Hippocampal formation (tissue), 2 donors: ENCODE measurements at places on chromosomes 5 and 9.

- DNase-seq = no peak
Measured at GRCh38 chr5:80781356-80781755, 126.6 kb upstream of the DHFR start.

DNA sequence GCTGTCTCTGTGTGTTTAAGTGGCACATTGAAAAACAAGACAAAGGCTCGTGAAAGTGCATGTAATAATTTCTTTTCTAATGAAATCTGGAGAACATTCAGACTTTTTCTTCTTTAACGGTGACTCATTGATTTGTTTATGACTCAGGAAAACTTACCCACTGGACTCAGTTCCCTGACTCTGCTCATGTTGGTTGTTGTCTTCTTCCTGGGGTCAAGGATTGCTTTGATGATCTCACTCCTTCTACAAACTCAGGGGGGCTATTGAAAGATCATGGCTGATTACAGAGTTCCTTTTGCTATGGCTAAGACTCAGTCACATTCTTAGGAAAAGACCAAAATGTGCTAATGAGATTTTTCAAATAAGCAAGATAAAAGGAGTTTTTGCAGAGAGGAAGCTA, 141.1 kb upstream of the DAP start:
- DNase-seq = no peak

DNA sequence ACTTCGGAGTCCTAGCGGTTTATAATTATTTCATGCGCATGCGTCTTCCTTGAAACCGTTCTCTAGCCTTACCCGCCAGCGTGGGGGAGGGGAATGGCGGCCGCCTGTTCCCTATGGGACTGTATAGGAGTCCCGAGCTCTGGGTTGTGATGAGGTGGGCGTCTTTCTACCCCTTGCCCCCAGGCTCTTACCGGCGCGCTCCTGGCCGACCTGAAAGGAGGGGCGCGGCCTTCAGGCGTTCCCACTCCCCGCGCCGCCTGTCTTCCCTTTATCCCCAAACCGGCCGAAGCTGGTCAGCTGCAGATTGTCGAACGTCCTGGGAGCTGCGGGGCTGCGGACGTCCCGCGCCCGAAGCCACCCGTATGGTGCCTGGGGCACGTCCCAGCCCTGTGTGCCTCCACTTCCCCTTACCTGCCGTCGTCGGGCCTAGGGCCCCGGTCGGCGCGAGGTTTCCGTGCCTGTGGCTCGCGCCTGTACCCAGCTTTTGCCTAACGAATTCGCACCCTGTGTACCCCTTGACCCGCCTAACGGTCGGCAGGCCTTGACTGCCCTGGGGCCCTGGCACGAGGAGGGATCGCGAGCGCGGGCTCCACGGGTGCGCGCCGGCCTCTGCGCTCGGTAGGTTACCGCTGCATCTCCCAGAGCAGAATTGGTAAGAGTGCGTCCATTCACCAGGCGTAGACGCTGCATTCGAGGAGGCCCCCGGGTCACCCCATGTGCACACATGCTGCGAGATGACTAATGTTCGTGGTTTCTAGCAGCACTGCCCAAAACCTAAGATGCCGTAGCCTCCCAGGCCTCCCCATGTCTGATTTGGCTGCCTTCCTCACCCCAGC, 653 bp upstream of the HNRNPH1 start:
- DNase-seq = no peak

DNA sequence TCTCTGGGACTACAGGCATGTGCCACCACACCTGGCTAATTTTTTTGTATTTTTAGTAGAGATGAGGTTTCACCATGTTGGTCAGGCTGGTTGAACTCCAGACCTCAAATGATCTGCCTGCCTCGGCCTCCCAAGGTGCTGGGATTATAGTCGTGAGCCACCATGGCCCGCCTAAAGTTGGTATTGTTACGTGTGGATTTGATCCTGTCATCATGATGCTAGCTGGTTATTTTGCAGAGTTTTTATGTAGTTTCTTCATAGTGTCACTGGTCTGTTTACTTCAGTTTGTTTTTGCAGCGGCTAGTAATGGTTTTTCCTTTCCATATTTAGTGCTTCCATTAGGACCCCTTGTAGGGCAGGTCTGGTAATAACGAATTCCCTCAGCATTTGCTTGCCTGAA, 85.9 kb downstream of the CACNA1B start:
- no peak for DNase-seq

DNA sequence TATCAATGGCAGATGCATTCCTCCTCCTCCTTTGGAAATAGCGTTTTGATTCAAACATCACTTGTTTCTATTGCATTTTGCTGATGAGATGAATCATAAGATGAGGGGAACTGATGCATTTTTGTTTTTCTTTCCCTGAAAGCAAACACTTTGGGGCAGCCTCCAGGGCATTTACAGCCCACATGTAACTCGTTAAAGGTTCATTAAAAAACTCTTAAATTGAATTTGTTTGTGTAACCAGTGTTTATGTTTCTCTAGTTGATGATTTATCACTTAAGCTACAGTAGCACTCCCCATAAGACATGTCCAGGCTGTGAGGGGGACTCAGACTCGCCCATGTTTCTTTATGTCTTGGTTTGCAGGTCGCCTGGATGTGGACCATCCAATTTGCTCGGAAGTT, 246.1 kb upstream of the ANKH start:
- DNase-seq = no peak

GRCh38 chr5:125660231-125660895, 762.8 kb upstream of the GRAMD2B start:
- DNase-seq = no peak

DNA sequence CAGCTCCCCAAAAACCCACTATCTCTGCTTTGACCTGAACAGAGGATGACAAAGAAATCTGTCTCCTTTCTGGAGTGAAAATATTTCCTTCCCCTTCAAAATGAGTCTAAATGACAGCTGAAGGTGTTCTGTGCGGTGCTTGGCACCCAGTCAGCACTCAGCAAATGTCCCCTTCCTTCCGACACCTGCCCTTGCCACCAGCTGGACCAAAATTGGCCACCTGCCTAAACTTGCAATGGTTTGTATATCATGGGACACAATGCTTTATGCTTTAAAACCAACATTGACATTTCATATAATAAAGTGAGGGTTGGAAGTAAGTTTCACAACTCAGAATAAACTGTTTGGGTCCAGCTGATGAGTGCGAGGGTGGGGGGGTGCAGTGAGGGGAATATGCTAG, 7.5 kb upstream of the TTC1 start:
- no peak for DNase-seq

- no peak for DNase-seq
Measured at GRCh38 chr5:96338091-96338490, 95.0 kb downstream of the PCSK1 start.

GRCh38 chr9:34555002-34555348, 32.2 kb upstream of the ENHO start:
- DNase-seq = no peak
